Activated effector memory CD4-positive, alpha-beta T cell treated with anti-CD3 and anti-CD28 coated beads, Interleukin-2, amount 50 U/mL, for 16 hours (primary cell): ENCODE measurements at places on chromosomes 12 and 14.

DNA sequence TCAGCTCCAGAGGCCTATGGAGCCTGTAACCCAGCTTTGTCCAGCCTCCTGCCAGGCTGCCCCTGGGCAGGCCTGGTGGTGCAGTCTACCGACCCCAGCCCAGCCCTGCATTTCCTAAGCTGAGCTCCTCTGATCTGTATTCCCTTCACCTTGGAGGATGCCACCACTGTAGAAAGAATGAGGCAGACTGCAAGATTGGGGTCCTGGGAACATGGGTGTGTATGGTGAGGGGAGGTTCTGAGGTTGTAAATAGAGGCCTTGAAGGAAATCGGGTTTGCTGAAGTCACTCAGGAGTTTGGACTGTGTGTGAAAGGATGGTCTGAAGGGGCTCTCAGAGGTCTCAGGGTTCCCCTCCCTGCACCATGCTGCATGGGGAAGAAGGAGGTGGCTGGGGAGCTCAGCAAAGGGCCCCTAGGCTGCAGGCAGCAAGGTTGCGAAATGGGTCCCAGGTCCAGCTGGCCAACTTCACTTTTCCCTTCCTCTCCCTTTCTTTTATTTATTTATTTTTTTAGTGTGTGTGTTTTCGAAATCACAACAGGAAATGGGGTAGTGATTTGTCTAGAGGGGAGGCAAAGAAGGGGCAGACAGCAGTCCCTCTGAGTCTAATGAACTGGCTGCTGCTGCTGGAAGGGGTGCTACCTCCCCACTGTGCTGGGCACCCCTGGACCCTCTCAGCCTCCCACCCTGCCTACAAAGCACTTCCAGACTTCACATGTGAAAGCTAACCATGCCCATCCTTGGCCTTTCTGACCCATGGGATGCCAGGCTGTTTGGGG lies 1.2 kb upstream of the LRP1-AS start:
- DNase-seq, result no peak

DNA sequence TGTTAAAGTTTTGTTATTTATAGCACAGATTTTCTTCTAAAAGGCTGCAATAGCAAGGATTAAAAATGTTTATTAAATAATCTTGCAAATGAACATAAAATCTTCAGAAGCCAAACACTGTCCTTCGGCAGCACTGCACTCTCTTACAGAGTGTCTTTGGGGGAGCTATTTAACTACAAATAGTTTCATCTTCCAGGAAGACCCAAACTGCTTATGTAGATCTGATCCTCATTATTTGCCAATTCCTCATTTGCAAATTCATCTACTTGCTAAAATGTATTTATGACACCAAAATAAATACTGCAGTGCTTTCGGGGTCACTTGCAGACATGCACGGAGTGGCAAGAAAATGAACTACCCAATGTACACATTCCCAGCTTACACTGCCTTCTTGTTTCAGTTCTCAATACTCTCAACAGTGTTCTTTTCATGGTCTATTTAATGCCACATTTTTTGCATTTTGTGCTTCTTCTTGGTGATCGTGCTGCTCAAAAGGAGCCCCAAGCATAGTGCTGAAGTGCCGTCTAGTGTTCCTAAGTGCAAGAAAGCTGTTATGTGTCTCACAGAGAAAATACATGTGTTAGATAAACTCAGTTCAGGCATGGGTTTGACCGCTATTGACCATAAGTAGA lies 128.1 kb downstream of the PRKD1 start:
- no peak for DNase-seq

GRCh38 chr12:101763246-101763931 lies 24.1 kb upstream of the SYCP3 start:
- no peak for DNase-seq

DNA sequence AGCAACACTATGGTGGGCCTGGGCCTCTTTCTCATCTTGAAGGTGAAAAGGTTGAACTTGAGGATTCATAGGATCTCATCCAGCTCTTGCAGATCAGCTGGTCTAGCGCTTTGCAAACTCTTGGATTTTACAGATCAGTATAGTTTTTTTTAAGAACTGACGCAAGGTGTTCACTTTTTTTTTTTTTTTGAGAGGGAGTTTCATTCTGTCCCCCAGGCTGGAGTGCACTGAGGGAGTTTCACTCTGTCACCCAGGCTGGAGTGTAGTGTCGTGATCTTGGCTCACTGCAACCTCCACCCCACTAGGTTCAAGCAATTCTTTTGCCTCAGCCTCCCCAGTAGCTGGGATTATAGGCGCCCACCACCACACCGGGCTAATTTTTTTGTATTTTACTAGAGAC lies 20.4 kb upstream of the LGMN start:
- no peak for DNase-seq

DNA sequence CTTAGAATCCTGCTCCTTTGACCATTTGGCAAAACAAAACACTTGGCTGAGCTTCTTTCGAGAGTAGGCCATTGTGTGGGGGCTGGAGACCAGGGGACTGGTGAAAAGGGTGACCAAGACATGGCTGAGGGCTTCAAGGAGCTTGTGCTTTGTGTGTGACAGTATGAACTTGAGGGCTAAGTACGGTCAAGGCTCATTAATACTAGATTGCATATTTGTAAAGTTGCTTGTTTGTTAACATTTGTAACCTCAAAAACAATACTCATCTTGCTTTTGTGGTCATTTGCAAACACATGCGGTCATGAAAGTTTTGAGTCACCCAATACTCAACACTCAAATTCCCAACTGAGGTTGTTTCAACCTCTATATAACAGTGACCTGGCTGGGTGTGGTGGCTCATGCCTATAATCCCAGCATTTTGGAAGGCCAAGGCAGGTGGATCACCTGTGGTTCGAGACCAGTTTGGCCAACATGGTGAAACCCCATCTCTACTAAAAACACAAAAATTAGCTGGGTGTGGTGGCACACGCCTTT lies 42.5 kb downstream of the ZFYVE26 start:
- no peak for DNase-seq

DNA sequence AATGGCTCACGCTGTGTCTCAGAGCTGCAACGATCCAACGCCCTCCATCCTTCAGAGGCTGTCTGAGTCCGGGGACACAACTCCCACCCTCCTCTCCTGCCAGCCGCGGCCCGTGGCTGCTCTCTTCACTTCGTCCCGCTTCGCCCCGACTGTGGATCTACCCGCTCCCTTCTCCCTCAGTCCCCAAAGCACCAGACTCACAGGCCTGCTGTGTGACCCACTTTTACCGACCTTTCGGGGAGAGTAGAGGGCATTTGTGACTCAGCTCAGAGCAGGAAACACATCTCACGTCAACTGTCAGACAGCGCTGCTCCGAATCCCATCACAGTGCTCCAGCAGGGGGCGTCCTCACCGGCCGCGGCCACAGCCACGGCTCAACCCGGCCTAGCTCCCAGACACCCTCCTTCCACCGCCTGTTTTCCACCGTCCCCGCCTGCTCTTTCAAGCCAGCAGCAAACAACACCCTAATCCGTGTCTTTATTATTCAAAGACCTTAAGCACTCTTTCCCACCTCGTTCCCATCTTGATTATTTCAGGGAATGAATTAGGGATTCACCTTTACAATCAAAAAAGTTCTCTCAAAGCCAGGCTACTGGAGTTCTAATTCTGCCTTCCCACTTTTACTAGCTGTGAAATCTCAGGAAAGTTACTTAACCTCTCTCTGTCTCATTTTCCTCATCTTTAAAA lies 5.0 kb upstream of the AQP2 start:
- DNase-seq, result peak; percentile 94

DNA sequence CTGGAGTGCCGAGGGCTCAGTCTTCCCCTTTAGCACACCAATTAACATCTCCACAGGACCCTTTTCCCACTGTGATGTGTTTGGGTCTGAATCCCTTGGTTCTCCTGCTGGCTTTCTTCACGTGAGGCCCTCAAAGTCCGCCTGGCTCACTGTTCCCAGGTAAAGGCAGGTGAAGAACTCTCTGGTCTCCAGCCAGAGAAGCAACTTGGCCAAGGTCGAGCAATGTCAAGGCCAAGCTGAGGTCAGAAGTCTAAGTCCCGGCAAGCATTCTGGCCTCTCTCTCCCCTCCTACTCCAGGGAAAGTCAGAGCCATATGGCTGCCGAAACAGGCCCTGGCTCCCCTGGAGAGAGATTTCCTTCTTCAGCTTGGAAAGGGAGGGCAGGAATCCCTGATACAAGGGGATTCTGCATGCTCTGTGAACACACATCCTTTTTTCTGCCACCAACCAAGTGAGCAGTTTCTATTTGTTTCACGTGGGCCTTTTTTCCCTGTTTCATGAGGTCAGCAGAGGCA lies 61.4 kb upstream of the ESRRB start:
- DNase-seq, result no peak

- no peak for DNase-seq
Observed at GRCh38 chr14:68547305-68548193, 245.3 kb downstream of the ZFP36L1 start.

- no peak for DNase-seq
Observed at GRCh38 chr12:28958553-28959195, 190.4 kb upstream of the FAR2 start.
